ENCODE measurements at places on chromosomes 3 and 15.

GRCh38 chr15:89799918-89800498 lies 14.6 kb downstream of the ANPEP start:
- no peak for DNase-seq

GRCh38 chr3:150251187-150252062 lies 156.7 kb upstream of the TSC22D2 start:
- DNase-seq = no peak

DNA sequence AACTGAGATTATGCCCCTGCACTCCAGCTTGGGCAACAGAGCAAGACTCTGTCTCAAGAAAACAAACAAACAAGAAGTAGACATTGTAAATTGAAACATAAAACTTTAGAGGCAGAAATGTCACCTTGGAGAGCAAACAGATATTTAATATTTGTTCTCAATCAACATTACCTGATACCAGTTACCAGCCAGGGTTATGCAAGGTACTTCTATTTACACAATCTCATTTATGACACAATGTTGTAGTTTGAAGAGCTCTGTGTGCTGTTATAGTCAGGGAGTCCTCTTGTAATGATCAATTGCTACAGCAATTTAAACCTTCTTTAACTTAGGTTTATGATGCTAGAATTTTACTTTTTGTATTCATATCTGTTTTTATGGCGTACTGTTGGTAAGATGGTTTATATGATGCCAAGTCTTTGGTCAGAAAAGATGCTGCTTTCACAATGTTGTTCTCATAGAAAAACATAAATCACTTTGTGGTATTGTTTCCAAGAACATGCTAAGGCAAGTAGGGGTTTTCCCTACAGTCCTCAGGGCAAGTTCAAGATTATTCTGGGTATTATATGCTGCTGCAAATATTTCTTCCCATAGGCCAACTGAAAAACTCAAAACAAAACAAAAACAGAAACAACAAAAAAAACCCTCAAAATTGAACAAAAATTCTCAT lies 173.5 kb downstream of the TNIK start:
- no peak for DNase-seq

DNA sequence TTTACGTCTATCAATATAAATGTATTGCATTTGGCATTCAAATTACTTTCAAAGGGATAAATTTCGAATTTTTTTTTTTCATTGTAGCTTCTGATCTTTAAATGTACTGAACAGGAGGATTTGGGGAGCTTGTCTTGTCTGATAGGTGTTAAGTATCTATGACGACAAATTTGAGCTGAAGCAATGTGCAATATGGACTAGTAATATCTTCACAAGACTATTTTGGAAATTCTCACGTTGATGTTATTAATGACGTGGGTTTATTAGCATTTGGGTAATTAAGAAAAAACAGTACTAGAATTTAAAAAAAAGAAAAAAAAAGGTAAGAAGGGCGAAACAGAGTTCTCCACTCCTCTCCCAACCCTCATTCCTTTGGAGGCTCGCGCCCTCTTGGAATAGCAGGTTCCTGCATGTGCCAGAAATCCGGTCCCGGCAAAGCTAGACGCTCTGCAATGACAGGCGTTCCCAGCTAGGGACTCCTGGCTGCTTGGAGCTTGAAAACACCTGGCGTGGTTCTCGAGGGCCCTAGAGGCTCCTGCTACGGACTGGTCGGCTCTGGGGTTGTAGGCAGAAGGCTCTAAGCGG lies 648 bp upstream of the P2RY1 start:
- no peak for DNase-seq

- DNase-seq = no peak
These were observed 69.3 kb downstream of the PPM1L start for GRCh38 chr3:160825311-160825800.

DNA sequence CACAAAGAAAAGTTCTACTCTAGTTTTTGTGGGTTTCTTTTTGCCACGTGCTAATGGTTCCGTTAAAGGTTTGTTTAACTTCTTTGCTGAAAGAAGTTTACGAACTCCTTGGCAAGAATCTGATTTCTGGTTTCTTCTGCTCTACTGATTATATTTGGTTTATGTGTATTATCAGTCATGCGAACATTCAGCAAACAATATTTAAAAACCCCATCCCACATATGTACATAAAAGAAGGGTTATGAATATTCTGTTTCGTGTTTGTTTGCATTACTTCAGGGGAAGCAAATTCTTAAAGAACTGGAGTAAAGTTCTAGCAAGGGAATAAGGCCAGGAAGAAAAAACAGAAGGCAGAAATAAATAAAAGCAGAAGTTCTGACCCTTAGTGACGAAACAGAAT lies 9.8 kb downstream of the LARS2 start:
- no peak for DNase-seq

- no peak for DNase-seq
These were observed 220.1 kb downstream of the TUSC7 start for GRCh38 chr3:116929505-116930222.

- peak; percentile 74 for DNase-seq
These were observed 44.9 kb downstream of the CPN2 start for GRCh38 chr3:194306109-194306686.

DNA sequence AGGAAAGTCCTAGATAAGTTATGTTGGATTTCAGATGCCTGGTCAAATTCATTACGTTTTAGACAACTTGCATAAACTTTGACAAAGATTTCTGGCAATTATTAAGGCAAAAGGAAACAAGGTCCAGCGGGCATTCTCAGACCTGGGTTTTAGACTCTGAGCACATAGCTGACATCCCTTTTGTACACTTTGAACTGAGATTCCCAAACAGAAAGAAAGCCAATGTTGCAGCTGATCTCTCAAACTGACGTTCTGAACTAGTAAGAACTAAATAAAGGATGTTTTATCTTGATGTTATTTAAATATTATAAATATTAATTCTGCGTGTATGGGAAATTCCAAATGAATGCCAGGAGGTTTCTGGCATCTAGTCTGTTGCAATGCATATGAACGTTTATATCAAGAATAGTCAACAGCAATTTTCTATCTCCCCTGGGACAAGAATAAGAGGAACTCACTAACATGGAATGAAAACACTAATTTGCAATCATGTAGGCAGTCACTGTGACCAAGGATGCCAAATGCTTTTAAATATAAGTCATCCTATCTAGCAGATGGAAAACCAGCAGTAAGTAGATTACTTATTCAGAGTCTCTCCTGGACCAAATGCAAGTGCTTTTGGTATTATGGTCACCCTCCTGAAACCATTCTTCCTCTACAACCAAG lies 202.1 kb downstream of the GREM1 start:
- DNase-seq = no peak

DNA sequence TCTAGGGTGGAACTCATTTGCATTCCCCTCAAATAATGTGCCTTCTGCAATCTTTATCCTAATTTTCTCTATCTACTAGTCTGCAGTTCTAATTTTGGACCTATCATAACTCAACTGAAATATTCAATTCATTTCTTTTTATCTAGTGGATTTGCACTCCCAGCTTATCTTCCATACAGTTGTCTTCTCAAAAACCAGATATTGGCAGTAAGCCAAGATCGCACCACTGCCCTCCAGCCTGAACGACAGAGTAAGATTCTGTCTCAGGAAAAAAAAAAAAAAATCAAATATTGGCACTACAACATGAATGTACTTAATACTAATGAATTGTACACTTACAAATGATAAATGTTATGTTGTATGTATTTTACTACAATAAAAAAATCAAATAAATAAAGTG lies 18.0 kb upstream of the CHMP2B start:
- DNase-seq = no peak

- no peak for DNase-seq
These were observed 31.7 kb downstream of the TMEM212 start for GRCh38 chr3:171874879-171875278.

- peak; percentile 52 for DNase-seq
These were observed 1.1 kb upstream of the INTS14 start for GRCh38 chr15:65611888-65612615.

DNA sequence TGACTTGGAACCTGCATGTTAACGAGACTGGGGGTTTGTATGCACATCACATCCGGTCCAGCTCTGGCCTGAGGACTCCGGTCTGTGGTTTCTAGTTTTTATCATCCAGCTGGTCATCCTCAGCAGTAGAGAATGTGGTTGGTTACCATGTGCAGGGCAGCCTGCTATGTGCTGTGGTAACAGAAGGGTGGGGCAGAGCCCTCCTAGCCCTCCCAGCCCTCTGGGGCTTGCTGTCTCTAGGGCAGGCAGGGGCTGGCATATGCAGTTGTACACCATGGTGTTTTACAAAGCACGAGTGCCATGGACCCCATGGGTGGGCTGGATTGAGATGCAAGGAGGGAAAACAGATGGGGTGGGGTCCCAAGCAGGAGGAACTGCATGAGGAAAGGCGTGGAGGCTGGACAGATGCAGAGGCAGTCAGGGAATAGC lies 70.2 kb downstream of the APBA2 start:
- peak; percentile 33 for DNase-seq

DNA sequence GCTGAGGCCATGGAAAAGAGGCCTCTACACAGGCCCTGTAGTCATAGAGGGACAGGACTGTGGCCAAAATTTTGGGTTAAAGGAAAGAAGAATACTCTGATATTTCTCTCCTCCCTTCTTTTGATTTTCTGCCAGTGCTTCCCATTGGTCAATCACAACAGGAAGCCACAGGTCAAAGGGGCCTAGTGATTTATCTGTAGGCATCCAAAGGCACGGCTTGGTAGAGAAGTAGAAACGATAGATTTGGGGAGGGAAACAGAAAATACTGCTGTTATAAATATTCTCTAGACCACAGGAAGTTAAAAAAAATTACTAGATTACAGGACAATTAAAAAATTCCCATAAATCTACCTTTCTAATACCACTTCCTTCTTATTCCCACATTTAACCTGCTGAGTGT lies 1.7 kb upstream of the CCDC50 start:
- DNase-seq = no peak

GRCh38 chr15:64460724-64461720 lies 644 bp downstream of the ZNF609 start:
- DNase-seq = peak; percentile 76

- DNase-seq = no peak
These were observed 288.7 kb downstream of the ZIC4 start for GRCh38 chr3:147117631-147118030.

GRCh38 chr15:40684381-40684780 lies 10.6 kb upstream of the RAD51 start:
- no peak for DNase-seq

DNA sequence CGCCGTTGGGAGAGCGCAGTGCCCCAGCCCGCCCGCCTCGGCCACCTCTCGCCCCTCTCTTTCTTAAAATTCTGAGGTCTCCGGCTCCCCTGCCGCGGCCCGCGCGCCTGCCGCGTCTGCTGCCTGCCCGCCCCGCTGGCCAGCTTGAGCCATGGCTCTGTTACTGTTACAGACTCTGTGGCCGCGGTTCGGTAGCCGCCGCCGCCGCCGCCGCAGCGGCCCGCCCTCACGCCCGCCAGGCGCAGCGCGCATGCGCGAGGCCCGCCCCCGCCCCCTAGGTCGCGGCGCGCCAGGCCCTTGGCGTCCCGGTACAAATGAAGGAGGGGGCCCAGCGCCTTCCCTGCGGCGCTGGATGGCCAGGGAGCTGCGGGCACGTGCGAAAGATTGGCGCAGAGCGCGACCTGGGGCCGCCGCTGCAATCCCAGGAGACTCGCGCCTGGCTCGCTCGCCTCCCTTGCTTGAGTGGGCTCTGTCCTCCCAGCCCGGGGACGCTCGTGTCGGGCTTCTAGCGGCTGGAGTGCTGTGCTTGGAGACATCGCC lies at the start of gene ONECUT1:
TSS of gene ONECUT1 (minus strand) at position 168 of the 540 bp plus-strand sequence. CDS start 452 bp downstream, outside the sequence.
- peak; percentile 91 for DNase-seq

- no peak for DNase-seq
These were observed 234.8 kb upstream of the TRIM42 start for GRCh38 chr3:140443073-140443472.

DNA sequence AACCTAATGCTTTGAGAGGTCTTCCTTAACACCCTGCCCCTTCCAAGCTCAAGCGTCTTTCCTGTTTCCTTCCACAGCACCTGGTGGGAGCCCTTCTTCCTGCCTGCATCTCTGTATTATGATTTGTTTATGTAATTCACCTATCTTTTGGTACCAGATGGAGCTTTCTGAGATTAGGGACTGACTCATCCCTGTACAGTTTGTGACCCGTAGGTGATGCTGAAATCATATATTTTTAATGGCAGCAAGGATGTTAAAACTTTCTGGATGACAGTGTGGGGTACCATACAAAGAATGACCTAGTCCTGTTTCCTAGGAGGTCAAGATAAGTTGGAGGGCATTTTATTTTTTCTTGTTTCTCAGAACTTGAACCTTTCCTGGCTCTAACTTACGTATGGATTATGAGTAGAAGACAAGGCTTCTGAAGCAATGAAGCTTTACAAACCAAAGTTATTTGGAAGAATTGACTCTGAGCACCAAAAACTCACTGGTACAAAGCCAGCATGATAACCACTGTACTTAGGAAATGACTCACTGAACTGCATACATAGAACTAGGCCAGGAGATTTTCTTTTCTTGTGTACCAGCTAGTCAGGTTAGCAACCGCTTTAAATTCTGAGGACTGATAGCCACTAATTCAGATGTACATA lies 46.6 kb downstream of the HHLA2 start:
- DNase-seq = no peak

- DNase-seq = no peak
These were observed 64.2 kb downstream of the MOBP start for GRCh38 chr3:39531665-39532064.

DNA sequence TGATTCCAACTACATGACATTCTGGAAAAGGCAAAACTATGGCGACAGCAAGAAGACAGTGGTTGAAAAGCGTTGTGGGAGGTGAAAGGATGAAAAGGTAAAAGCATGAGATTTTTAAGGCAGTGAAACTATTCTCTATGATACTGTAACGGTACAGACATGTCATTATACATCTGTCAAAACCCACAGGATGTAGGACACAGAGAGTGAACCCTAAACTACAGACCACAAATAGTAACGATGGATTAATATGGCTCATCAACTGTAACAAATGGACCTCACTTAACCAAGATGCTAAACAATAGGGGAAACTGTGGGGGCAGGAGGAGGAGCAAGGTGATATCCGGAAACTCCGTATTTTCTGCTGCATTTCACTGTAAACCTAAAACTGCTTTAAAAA lies 39.1 kb downstream of the MYO9A start:
- no peak for DNase-seq

GRCh38 chr3:121786485-121786884 lies 36.9 kb upstream of the GOLGB1 start:
- DNase-seq = no peak

DNA sequence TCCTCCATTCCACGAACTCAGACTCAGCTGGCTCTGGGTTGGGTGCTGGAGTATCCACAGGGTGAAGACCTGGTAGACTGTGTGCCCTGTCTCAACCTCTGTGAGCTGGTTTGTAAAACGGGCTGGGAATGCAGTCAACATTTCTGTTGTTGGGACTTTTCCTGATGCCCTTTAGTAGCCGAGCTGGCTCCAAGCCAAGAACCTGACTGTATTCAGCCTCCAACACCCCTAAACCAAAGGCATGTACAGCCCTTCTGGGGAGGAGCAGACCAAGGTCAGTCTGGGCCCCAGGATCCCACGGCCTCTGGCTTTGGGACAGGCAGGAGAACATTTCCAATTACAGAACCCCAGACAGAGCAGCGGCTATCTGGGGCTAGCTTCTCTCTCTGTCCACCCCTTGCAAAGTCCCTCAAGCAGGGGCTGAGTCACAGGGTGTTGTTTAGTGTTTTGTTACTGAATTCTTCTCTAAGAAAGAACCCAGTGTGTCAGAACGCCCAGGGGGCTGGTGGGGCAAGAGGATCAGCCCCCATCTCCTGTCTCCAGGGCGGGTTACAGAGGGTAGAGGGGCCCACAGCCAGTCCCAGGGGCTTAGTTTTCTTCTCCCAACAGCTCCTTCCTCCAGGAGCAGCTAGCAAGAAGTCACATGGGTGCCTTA lies 56.8 kb upstream of the SLC6A6 start:
- DNase-seq = no peak

- no peak for DNase-seq
These were observed 459.1 kb upstream of the MDFIC2 start for GRCh38 chr3:70771426-70772147.

Measured in endodermal cell (in vitro differentiated cells).